ENCODE measurements at places on chromosomes 6 and 20. TPM values are rescaled to one million over a fixed set of nuclear protein-coding genes. Genes with fewer than 3 reads are reported as not detected.

The ATP9A gene
- total RNA-seq: 1.0 TPM

The GTF2H4 gene
- total RNA-seq: 25.6 TPM

The E2F1 gene
- total RNA-seq: 60.0 TPM

The TFAP2A gene
- total RNA-seq: not detected

The GUCA1A gene
- total RNA-seq: not detected

The NR2E1 gene
- total RNA-seq: not detected

The SSTR4 gene
- total RNA-seq: not detected

The MCCD1 gene
- total RNA-seq: not detected

The BMP5 gene
- total RNA-seq: not detected

The HLA-DQB1 gene
- 74.4 TPM for total RNA-seq

Measured in activated CD4-positive, alpha-beta memory T cell treated with anti-CD3 and anti-CD28 coated beads, Interleukin-2, amount 10 ng/mL, durations not matched to agents 7 days and 5 days (primary cell).